ENCODE measurements at places on chromosomes 7 and 10. TPM values are rescaled to one million over a fixed set of nuclear protein-coding genes. Genes with fewer than 3 reads are reported as not detected.

GRCh38 chr7:130410868-130411541 lies 29.8 kb downstream of the CEP41 start:
- DNase-seq, result no peak

GRCh38 chr10:631266-631665 lies 58.2 kb downstream of the DIP2C start:
- peak; percentile 12 for DNase-seq

GRCh38 chr10:10644676-10645385 lies 372.8 kb upstream of the CELF2 start:
- no peak for DNase-seq

DNA sequence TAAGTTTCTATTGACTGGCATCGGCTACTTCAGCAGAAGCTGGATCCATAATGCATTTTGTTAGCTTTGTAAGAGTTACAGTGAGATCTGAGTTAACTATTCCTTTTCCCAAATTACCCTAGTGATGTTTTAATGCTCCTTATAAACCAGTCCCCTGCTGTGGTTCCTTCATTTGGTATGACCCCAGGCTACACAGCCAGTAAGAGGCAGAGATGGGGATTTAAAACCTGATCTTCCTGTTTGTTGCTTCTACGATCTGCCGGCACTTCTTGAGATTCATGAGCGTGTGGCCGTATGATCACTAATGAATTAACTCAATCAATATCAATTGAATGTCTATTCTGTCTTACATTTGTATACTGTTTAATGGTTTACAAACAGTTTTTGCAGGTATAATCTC lies 86.1 kb downstream of the CACNB2 start:
- no peak for DNase-seq

DNA sequence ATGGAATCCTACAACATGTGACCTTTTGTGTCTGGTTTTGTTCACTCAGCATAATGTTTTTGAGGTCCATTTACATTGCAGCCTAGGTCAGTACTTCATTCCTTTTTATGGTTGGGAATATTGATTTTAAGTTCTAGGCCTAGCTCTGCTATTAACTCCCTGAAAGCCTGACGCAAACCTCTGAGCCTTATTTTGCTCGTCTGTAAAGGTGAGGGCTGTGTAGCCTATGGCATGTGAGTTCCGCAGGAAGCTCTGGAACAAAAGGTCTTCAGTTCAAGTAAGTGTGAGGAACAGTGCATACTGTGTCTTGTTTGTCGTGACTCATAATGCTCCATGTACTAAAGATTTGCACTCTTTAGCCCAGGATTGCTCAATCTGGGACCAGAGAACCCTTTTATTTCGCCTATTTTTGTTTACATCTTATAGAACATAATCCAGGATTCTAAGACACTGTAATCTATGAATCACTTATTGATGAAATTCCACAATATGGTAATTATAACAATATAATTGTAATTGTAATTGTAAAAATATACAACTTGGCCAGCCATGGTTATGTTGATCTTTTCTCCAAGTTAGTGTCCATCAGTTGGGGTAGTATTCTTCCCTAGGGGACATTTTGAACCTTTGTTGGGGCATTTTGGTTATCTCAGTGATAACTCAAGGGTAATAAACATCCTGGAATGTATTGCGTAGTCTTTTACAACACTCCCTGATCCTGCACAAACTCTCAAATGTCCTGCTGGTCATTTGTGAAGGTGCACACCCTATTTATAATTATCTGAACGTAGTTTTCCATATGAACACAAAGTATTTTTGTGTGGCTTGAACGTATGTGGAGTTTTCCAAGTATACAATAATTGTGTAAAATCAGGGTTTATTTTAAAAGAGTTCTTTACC lies 184.7 kb downstream of the VTI1A start:
- DNase-seq, result no peak

DNA sequence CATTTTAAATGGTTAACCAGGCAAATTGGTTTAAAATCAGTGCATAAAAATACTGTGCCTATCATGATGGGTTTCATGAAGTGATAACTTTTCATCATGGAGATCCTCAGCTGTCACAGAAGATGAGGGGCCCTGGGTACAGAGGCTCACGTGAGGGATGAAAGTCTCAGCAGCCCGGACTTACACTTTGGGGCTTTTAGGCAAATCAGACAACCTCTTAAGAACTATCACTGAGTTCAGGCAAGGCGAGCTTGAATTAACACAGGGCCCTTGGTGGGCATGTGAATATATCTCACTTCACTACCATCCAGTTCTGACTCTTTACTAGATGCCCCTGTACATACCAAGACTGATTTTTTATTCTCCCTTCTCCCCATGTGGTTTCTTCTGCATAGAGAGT lies 19.6 kb downstream of the IKZF1 start:
- DNase-seq, result no peak

DNA sequence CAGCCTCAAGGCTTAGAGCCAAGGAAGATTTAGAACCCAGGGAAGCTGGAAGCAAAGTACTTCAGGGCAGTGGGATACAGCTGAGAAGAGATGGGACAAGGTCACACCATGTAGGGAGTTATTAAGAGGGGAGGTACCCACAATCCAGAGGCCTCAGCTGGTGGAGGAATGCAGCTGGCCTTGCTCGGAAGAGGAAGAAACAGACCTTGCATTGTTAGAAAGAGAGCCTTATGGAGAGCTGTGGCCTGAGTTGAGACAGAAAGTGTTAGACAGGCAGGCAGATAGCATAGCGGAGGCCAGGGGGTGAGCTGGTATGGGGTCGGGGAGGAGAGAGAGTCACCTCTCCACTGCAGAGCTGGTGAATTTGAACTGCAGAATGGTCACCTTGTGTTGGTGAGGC lies 173.1 kb downstream of the JCAD start:
- no peak for DNase-seq

The AKR1C4 gene
- 0.07 TPM for polyA plus RNA-seq

Measured in pancreas (tissue), 10 donors.